ENCODE measurements at places on chromosomes 1 and 21. TPM values are rescaled to one million over a fixed set of nuclear protein-coding genes. Genes with fewer than 3 reads are reported as not detected.
A peak's percentile ranks its signal among the peaks of the same experiment; 100 is the strongest.

Gene ADGRL2
- total RNA-seq, result 58.3 TPM

Gene TSTD1
- 347 TPM for total RNA-seq

Gene RGSL1
- not detected for total RNA-seq

Gene PCSK9
- 1.3 TPM for total RNA-seq

Gene CELF3
- total RNA-seq, result 0.42 TPM

Gene NFASC
- total RNA-seq, result 0.63 TPM

Gene LRIG2
- total RNA-seq, result 8.8 TPM

Gene PDZK1
- total RNA-seq, result not detected

Gene RPTN
- not detected for total RNA-seq

Gene TMPRSS15
- not detected for total RNA-seq

Gene TMEM82
- 0.51 TPM for total RNA-seq

DNA sequence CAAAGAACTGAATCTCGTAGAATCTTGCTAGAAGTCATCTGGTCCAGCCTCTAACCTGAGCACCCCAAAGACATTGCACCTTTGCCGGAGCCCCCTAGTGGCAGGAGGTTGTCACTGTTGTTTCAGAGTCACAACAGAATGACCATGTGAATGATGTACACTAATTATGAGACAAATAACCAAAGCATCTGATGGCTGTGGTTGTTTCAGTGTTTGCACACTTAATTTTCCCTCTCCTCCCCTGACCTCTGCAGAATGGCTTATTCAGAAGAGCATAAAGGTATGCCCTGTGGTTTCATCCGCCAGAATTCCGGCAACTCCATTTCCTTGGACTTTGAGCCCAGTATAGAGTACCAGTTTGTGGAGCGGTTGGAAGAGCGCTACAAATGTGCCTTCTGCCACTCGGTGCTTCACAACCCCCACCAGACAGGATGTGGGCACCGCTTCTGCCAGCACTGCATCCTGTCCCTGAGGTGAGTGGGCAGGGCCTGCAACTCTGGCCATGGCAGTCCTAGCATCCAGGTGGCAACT lies 26.4 kb downstream of the TRAF5 start:
- no peak overlapping the region for H3K27ac ChIP-seq
- no peaks in the 10 kb centered on the region for H3K4me1 ChIP-seq
- H3K4me3 ChIP-seq, result no peak overlapping the region
- H3K36me3 ChIP-seq, result no peaks in the 10 kb centered on the region

- peaks cover 79% of the 10 kb centered on the region for H3K36me3 ChIP-seq
- H3K27me3 ChIP-seq, result no peaks in the 10 kb centered on the region
- H3K4me1 ChIP-seq, result no peaks in the 10 kb centered on the region
- no peak for DNase-seq
- no peak overlapping the region for H3K4me3 ChIP-seq
- H3K27ac ChIP-seq, result no peak overlapping the region
Observed at GRCh38 chr1:39381839-39382238, 109.6 kb upstream of the BMP8A start.

DNA sequence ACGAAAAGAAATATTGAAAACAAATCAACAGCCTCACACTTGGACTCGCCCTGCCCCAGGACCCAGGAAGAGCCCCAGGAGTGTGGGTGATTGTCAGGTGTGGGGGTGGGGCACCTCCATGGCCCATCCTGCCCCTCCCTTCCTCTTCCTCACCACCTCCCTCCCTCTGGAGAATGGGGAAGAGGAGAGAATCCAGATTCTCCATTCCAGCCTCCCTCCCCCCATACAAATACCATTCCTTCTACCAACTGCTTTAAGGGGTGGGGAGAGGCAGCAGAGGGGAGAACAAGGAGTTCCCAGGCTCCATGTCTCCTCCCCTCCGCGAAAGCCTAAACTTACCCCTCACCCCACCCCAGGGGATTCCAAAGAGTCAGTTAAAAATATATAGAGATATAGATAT lies 36.7 kb downstream of the MEF2D start:
- no peaks in the 10 kb centered on the region for H3K27me3 ChIP-seq
- peaks cover 14% of the 10 kb centered on the region for H3K36me3 ChIP-seq
- no peaks in the 10 kb centered on the region for H3K4me1 ChIP-seq
- H3K4me3 ChIP-seq, result no peak overlapping the region
- no peak for DNase-seq

DNA sequence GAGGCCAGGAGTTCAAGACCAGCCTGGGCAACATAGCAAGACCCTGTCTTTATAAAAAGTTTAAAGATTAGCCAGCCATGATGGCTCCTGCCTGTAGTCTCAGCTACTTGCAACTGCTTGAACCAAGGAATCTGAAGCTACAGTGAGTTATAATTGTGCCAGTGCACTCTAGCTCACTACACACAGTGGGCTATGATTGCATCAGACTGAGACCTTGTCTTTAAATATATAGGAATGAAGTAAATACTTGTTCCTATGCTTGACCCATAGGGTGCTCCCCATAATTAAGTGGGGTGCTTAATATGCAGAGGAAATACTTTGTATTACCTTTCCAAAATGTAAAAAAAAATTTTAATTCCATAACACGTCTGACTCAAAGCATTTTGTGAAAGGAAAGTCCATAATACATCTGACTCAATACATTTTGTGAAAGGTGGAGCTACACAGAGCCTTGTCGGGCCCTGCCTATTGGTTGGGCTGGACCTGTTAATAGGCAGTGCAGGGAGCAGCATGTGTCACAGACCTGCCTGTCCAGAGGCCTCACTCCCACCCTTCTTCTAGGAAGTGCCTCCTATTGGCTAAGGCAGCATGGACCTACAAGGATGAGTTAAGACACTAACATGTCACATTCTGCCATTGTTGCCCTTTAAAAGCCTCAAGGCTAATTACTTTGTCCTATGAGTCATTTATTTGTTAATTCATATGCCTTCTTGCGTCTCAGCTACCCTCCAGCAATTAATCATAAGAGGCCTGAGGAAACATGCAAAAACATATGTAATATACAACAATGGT lies 33.6 kb downstream of the CD58 start:
- no peak overlapping the region for H3K27ac ChIP-seq
- peak; percentile 5 for DNase-seq
- H3K27me3 ChIP-seq, result no peaks in the 10 kb centered on the region
- no peaks in the 10 kb centered on the region for H3K4me1 ChIP-seq
- H3K36me3 ChIP-seq, result no peaks in the 10 kb centered on the region

DNA sequence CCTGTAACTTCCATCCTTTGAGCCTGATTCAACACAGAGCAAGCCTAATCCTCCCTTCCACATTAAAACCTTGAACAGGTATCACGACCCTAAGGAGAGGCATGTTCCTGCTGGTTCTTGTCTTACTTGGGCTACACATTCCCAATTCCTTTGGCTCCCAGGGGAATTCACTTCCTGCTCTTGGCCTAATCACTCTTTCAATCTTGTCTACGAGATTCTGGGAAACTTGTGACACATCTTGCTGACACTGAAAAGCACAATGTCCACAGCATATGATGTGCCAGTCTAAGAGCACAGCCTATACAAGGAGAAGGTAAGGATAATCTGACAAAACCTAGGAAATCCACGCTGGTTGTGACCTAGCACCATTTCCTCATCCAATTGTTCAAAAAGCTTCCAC lies 163.9 kb downstream of the GABPA start:
- DNase-seq, result peak; percentile 25
- H3K27ac ChIP-seq, result no peak overlapping the region
- no peaks in the 10 kb centered on the region for H3K27me3 ChIP-seq
- H3K4me3 ChIP-seq, result no peak overlapping the region
- H3K36me3 ChIP-seq, result peaks cover 13% of the 10 kb centered on the region

GRCh38 chr21:44431300-44431699 lies 24.0 kb upstream of the LRRC3 start:
- no peaks in the 10 kb centered on the region for H3K4me1 ChIP-seq
- H3K27me3 ChIP-seq, result no peaks in the 10 kb centered on the region
- no peak overlapping the region for H3K4me3 ChIP-seq
- DNase-seq, result no peak

GRCh38 chr1:76336931-76337371 lies 262.4 kb downstream of the ST6GALNAC3 start:
- no peak overlapping the region for H3K4me3 ChIP-seq
- no peaks in the 10 kb centered on the region for H3K27me3 ChIP-seq
- H3K4me1 ChIP-seq, result no peaks in the 10 kb centered on the region
- DNase-seq, result peak; percentile 17
- no peak overlapping the region for H3K27ac ChIP-seq
- H3K36me3 ChIP-seq, result no peaks in the 10 kb centered on the region

- no peaks in the 10 kb centered on the region for H3K36me3 ChIP-seq
- no peak for DNase-seq
- no peaks in the 10 kb centered on the region for H3K27me3 ChIP-seq
- peaks cover 3% of the 10 kb centered on the region for H3K4me1 ChIP-seq
Observed at GRCh38 chr1:167710836-167711235, 10.9 kb upstream of the MPZL1 start.

DNA sequence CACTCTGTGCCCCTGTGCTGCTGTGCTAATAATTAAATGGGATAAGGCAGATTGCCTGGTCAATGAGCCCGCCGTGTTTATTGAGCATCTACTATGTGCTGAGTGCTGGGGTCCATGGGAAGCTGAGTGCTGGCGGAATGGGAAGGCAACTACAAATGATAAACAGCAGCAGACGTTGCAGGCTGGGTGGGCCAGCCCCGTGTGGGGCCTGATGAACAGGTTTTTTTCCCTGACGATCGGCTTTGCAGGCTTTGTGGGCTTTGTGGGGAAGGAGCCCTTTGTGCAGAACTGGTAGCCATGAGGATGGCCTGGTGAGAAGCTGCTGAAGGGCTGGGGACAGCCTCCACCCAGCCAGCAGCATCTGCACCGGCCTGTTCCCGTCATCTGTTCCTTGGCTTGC lies 3.5 kb downstream of the PDE9A start:
- no peak overlapping the region for H3K4me3 ChIP-seq
- peaks cover 15% of the 10 kb centered on the region for H3K4me1 ChIP-seq
- no peaks in the 10 kb centered on the region for H3K36me3 ChIP-seq

- DNase-seq, result no peak
- no peak overlapping the region for H3K27ac ChIP-seq
- H3K27me3 ChIP-seq, result no peaks in the 10 kb centered on the region
Observed at GRCh38 chr1:201590474-201590873, 51.5 kb downstream of the NAV1 start.

DNA sequence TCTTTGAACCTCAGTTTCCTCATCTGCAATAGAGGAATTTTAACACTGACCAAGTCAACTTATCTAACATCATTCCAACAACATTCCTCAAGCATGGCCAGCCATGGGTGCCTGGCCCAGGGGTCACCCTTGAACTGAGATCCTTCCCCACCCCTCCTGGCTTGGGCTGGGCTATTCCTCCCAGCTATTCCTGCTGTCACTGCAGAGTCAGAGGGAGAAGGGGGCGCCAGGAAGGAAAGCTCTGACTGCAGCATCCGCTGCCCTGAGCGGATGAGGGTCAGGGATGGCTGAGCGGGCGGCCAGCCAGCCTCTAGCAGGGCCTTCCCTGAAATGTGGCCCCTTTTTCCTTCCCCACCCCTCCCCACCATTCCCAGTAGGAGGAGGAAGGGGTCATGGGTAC lies 3.1 kb downstream of the TINAGL1 start:
- peaks cover 34% of the 10 kb centered on the region for H3K4me1 ChIP-seq
- no peak overlapping the region for H3K27ac ChIP-seq
- no peak overlapping the region for H3K4me3 ChIP-seq
- DNase-seq, result no peak
- no peaks in the 10 kb centered on the region for H3K27me3 ChIP-seq

DNA sequence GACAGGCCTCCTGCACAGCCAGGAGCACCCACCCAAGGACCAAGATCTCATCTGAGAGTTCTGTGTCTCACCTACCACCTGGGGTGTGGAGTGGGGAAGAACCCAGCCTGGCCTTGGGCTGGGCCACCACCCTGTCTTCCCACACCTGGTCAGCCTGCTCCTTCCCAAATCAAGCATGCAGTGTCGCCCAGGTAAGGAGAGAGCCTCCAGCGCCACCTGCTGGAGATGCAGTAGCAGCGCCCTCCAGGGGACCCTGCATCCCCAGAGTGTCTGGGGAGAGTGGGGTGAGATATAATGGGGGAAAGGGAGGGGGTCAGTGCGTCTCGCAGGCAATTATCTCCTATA lies 32.3 kb downstream of the KIAA2013 start:
- no peak overlapping the region for H3K27ac ChIP-seq
- peak; percentile 59 for DNase-seq
- H3K27me3 ChIP-seq, result peaks cover 14% of the 10 kb centered on the region
- H3K4me1 ChIP-seq, result no peaks in the 10 kb centered on the region
- no peaks in the 10 kb centered on the region for H3K36me3 ChIP-seq

GRCh38 chr1:17018849-17019248 lies 7.1 kb upstream of the ATP13A2 start:
- DNase-seq, result no peak
- H3K36me3 ChIP-seq, result peaks cover 50% of the 10 kb centered on the region
- peak overlapping the region; percentile 16 for H3K27ac ChIP-seq
- no peak overlapping the region for H3K4me3 ChIP-seq
- H3K27me3 ChIP-seq, result no peaks in the 10 kb centered on the region
- peaks cover 3% of the 10 kb centered on the region for H3K4me1 ChIP-seq

DNA sequence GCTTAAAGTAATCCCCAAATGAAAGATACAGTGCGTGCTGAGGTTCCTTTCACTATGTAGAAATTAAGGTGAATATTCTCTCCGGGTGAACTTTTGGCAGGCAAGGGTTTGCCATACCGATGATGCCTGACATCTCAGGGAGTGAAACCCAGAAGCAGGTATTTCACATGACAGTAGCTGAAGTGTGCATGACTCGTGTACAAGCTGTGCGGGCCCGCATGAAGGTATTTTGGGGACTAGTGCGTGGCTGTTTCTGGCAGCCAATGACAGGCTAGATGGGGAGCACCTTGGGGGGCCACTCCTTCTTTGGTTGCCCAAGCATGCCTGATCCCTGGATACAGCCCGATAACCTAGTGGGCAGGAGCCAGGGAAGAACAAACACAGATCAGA lies 569.0 kb downstream of the SMYD3 start:
- no peaks in the 10 kb centered on the region for H3K27me3 ChIP-seq
- no peak overlapping the region for H3K4me3 ChIP-seq
- no peak for DNase-seq
- no peaks in the 10 kb centered on the region for H3K36me3 ChIP-seq
- peaks cover 7% of the 10 kb centered on the region for H3K4me1 ChIP-seq
- no peak overlapping the region for H3K27ac ChIP-seq

DNA sequence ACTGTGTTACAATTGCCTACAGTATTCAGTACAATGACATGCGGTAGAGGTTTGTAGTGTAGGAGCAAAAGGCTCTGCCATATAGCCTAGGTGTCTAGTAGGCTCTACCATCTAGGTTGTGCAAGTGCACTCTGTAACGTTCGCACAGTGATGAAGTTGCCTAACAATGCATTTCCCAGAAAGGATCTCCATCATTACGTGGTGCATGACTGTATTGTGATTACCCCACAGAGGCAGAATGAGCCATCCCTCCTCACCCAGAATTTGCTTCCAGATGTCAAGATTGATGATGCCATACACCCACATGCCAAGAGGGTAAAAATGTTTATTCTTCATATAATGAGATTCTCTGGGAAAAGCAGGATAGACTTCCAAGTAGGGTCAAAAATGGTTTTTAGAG lies 199.3 kb upstream of the CTTNBP2NL start:
- H3K4me1 ChIP-seq, result no peaks in the 10 kb centered on the region
- no peaks in the 10 kb centered on the region for H3K36me3 ChIP-seq
- H3K27me3 ChIP-seq, result no peaks in the 10 kb centered on the region

GRCh38 chr21:44509539-44509938 lies 30.5 kb downstream of the KRTAP10-1 start:
- DNase-seq, result no peak
- peaks cover 4% of the 10 kb centered on the region for H3K36me3 ChIP-seq
- H3K4me3 ChIP-seq, result no peak overlapping the region
- H3K4me1 ChIP-seq, result peaks cover 9% of the 10 kb centered on the region
- no peak overlapping the region for H3K27ac ChIP-seq

All from cardiac muscle cell (in vitro differentiated cells and primary cell).